ENCODE measurements at places on chromosomes 11 and 22.

- no peak for DNase-seq
Measured at GRCh38 chr11:44326615-44327475, 16.9 kb upstream of the ALX4 start.

DNA sequence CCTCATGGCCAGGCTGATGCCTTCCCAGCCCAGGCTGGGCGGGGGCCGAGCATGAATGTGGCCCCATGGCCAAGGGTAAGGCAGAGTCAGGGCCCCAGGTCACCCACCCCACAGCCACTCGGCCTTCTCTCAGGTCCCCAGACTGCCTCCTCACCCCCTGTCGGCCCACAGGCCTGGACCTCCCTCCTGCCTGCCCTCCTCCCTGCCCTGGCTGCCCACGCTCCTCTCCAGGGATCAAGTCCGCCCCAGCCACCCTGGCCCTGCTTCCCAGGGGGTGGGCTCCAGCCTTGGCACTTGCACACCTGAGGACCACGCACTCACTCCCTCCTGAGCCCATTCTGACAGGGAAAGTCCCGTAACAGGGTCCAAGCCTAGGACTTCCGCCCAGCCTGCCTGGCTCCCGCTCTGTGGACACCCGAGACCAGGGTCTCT, 37.8 kb upstream of the TH start:
- no peak for DNase-seq

DNA sequence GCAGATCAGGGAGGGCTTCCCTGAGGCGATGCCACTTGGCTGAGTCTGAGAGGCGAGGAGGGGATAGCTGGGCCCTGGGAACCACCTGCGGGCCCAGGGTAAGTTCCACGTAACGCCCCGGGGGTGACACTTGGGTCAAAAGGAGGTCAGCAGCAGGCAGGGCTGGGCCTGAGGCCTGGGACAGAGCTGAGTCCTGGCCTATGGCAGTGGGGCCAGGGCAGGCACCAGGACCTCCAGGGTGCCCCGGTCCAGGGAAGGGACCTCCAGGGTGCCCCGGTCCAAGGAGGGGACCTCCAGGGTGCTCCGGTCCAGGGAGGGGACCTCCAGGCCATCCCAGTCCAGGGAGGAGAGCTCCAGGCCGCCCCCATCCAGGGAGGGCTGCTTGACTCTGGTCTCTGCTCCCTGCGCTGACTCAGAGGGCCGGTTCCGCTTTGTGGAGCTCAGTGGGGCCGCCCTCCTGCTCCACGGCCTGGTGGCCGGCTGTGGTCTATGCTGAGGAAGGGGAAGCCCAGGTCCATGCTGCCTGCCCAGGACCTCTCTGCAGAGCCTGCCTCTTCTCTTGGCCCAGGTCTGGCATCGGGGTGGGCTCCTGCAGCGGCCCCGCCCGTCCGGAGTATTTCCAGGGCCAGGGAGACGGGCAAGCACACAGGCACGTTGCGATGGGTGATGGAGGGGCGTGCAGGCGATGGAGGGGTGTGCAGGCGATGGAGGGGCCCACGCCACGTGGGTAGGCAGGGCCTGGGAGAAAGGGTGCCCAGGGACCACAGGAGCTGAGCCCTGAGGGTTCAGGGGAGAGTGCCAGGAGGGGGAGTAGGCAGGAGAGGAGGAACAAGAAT, 19.5 kb upstream of the WNT7B start:
- no peak for DNase-seq

- no peak for DNase-seq
Measured at GRCh38 chr22:45317551-45318167, 7.9 kb downstream of the FAM118A start.

- no peak for DNase-seq
Measured at GRCh38 chr11:79263001-79263400, 177.8 kb downstream of the TENM4 start.

DNA sequence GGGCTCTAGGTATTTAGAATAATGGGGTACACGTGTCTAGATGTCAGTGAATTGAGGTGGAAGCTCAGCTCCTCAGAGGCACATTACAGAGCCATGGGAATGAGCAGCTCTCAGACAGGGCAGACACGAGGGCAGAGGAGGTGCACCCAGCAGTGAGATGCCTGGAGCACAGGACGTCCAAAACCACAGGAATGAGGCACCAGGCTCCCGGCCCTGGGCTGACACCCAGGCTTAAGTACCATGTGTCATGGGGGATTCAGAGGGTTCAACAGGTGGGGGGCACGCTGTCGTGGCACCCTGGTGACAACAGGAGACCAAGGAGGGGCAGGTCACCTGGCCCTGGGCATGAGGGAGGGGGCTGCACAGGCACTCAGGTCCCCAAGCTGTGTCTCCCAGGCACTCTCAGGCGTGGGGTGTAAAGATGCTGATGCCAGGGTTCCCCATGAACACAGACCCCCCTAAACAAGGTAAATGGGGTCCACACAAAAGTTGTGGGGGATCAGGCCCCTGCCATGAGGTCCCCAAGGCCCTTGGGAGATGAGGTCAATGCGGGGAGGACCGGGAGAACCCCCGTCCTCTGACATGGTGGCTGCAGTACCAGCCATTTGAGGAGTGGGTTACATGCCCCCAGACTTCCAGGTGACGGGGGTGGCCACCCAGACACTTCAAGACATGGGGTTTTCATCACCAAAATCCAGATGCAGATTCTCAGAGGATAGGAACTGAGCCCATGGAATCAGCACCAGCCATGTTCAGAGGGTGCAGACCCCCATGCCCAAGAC, 5.6 kb upstream of the SYT8 start:
- DNase-seq = no peak

GRCh38 chr22:44850946-44851345, 98.6 kb downstream of the ARHGAP8 start:
- no peak for DNase-seq

- no peak for DNase-seq
Measured at GRCh38 chr11:63761188-63761587, 7.4 kb downstream of the ZFTA start.

GRCh38 chr22:37953062-37953436, 352 bp downstream of the C22orf23 start:
- no peak for DNase-seq

GRCh38 chr22:47458348-47458747, 695.9 kb downstream of the TBC1D22A start:
- DNase-seq = no peak

DNA sequence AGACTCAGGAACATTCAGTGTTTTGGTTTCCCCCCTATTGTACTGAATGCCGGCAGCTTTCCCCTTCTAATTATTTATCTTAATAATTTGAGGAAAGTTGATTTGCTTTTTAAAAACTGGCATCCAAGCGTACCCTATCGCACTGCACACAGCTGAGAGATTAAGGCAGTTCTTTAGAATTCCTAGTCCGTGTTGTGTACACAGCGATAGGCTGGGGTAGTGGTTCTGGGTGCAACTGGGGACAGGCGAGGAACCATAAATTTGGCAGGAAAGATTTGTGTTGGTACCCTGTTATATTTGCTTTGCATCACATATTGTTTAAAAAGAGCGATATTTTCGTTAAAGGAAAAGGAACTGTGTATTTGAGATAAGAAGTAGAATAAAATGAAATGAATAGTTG, 39.2 kb downstream of the PTPRJ start:
- no peak for DNase-seq

DNA sequence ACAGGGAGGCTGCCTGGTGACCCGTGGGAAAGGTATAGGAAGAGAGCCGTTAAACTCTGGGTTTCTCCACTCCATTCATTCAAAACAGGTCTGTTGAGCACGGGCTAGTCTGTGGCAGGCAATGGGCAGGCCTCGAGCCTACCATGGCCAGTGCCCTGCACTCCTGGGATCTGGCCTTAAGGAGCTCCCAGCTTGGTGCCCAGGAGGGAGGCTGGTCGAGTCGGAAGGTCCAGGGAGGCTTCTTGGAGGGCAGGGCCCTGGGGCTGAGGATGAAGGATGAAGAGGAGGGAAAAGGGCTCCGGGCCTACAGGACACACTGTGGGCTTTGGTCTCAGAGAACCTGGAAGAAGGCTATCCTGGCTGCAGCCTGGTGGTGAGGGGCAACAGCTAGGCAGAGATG, 41.9 kb upstream of the MN1 start:
- no peak for DNase-seq

- no peak for DNase-seq
Measured at GRCh38 chr22:26550498-26551033, 38.3 kb upstream of the TFIP11 start.

- DNase-seq = no peak
Measured at GRCh38 chr22:31104869-31105268, 2.5 kb downstream of the SELENOM start.

DNA sequence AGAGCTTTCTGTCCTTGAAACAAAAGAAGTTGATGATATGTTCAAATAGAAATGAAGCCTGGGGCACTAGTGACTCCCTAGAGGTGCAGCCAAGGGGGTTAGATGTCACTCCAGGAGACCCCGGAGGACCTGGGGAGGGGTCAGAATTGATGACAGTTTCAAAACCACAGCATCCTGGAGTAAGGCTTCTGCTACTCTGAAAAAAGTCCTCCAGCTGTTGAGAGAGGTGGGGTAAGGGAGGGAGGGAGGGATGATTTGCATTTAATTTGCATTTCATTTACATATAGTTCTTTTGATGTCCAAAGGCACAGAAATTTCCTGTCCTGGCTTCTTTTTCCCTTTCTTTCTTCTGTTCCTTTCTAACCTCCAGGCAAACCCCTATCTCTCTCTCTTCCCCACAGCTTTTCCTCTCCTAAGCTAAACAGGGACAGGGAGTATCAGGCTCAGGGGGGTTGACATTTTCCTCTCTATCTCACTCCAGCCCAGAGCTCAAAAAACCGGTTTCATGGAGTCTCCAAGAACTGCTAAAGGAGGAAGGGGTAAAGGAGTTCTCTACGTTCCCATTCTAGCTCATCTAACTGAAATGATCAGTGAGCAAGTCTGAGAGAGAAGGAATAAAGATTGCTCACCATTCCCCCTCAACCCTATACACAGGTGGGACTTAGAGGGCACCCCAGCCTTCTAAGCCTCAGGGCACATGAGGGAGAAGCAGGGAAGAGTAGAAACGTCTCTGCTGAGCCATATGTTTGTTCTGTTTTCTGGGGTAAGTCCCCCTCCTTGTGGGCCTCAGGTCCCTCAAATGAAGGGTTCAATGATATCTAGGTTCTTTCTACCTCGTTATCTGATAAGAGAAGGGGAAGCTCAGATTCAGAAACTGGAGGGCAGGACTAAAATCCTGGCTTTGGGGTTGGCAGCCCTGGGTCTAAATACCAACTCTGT, 3.5 kb upstream of the POU2F3 start:
- no peak for DNase-seq

DNA sequence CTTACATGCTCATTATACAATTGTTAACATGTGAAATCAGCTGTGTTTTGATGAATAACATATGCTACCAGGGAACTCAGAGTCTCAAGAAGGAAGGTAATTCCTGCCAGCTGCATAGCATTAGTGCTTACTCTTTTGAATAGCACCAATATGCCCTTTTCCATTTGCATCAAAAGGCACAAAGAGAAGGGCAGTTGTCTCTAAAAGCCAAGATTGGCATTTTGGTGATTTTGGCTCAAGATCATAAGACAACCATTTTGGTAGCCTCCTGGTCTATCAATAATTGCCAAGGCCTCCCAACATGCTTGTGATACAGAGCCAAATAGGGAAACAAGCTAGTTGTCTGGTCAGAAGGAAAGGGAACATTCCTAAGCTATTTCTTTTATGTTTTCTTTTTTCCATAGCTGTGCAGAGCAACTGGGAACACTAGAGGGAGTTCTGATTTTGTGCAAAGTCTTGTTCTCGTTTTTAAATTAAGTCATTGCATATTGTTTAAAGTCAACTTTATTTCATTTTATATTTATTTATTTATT, 416.7 kb upstream of the CHORDC1 start:
- DNase-seq = no peak

- DNase-seq = no peak
Measured at GRCh38 chr22:30474683-30475424, 3.0 kb upstream of the SEC14L3 start.

DNA sequence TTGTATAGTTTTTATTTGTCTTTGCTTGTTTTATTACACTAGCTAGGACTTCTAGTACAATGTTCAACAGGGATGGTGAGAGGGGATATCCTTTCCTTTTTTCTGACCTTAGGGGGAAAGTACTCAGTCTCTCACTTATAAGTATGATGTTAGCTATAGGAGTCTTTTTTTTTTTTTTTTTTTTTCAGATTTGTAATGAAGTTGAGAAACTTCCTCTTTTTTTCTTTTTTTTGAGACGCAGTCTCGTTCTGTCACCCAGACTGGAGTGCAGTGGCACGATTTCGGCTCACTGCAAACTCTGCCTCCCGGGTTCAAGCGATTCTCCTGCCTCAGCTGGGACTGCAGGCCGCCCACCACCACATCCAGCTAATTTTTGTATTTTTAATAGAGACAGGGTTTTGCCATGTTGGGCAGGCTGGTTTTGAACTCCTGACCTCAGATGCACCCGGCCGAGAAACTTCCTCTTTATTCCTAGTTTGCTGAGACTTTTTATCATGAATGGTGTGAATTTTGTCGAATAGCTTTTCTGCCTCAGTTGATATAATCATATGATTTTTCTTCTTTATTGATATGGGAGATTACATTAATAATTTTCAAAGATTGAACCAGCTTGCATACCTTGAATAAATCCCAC, 10.9 kb downstream of the TRIM22 start:
- DNase-seq = no peak
